ENCODE measurements at places on chromosomes 3 and 15. TPM values are rescaled to one million over a fixed set of nuclear protein-coding genes. Genes with fewer than 3 reads are reported as not detected.

ZNF502 gene
- total RNA-seq = 1.8 TPM

ARMC8 gene
- total RNA-seq = 38.3 TPM

CPLX3 gene
- 0.11 TPM for total RNA-seq

ITGA11 gene
- 2.9 TPM for total RNA-seq

All from activated CD4-positive, alpha-beta T cell treated with anti-CD3 and anti-CD28 coated beads for 36 hours (primary cell).